ENCODE measurements at places on chromosomes 11 and 22.

DNA sequence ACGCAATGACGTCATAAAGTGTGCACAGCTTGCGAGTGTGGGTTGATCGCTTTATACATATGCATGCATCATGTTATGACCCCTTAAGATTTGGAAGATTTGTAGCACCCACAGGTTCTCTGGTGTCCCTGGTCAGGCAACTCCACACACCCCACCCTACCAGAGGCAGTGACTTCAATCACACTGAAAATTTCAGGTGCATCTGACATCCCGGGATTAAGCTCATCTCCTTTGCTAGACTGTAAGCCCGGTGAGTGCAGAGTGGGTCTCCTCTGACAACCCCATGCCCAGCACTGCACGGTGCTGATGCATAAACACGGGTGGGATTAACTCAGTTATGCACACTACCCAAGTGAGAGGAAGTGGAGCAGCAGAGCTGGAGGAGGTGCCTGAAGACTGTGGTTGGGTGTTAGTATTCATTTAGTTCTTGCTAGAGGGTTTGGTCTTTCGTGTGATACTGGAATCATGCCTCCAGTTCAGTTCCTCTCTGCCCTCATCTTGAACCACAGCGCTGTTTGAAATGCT lies 6.5 kb downstream of the ARSA start:
- DNase-seq: no peak

- no peak for DNase-seq
Observed at GRCh38 chr11:19347911-19348310, 107.2 kb upstream of the E2F8 start.

DNA sequence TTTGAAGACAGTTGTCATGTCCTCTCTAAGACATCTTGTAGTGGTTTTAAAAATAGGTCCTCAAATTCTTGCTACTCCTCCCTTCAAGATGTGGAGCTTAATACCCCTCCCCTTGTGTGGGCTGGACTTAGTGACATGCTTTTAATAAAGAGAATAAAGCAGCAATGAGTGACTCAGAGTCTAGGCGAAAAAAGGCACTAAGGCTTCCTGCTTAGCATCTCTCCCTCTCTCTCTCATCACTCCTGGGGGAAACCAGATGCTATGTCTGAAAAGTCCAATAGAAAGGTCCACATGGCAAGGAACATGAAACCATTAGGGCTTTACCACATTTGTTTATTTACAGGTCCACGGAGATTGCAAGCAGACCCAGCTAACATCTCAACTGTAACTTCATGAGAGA lies 11.7 kb downstream of the SERGEF start:
- DNase-seq: no peak

- no peak for DNase-seq
Observed at GRCh38 chr22:49411236-49411635, 416.4 kb downstream of the BRD1 start.

GRCh38 chr11:112380464-112380863 lies 119.8 kb upstream of the PLET1 start:
- no peak for DNase-seq

- no peak for DNase-seq
Observed at GRCh38 chr11:26662916-26663315, 58.9 kb downstream of the SLC5A12 start.

GRCh38 chr22:23804781-23805291 lies 18.1 kb downstream of the SMARCB1 start:
- DNase-seq: no peak

DNA sequence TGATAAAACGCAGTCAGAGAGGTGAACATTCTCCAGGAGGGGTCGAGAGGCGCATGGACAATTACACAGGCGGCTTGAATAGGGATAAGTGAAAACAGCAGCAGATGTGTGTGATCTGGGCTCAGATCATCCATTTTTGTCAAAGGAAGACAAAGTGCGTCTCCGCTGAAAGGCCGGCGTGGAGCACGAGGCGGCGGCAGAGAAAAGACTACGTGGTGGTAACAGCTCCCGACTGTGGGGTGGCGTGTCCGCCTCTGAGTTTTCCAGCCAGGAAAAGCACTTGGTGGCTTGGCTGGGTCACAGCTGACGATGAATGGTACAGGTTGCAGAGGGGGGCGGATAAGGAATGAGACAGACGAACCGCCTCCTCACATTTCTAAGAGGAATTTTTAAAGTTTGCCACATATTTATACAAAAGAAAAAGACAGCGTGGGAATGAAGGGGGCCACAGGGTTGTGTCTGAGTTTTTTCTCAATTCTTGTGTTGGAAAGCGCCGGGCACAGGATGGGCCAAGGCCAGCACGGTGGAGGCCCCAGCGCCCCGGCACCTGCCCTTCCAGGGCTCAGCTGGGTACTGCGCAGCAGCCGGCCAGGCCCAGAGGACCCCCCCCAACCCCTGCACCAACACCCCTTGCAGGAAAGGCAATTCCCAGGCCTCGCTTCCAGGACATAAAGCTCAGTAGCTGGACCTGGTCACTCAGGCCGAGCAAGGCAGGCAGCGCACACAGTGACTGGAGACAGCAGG lies 80.4 kb downstream of the TRMU start:
- peak; percentile 72 for DNase-seq

All from astrocyte of the spinal cord (primary cell).